ENCODE measurements at places on chromosomes 11 and 22.

GRCh38 chr11:64112771-64113461 is 53.0 kb downstream of the MACROD1 start:
- no peak for DNase-seq

GRCh38 chr11:66880496-66881450 is 23.9 kb downstream of the LRFN4 start:
- DNase-seq: no peak

DNA sequence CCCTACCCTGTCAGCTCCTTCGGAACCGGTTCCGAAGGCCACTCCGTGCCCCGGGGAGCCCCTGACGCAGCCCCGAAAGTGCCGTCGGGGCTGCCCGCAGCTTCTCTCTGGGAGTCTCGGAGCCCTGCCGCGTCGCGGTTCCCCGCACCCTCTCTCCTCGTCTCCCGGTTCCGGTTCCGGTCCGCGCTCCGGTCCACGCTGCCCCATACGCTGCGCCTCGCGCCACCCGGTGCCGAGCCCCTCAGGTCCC is 618 bp downstream of the MTA2 start:
- DNase-seq: peak; percentile 32

- DNase-seq: no peak
These were observed 9.4 kb upstream of the NAV2 start for GRCh38 chr11:19703211-19703610.

- DNase-seq: no peak
These were observed 100.5 kb downstream of the WT1 start for GRCh38 chr11:32334822-32335221.

DNA sequence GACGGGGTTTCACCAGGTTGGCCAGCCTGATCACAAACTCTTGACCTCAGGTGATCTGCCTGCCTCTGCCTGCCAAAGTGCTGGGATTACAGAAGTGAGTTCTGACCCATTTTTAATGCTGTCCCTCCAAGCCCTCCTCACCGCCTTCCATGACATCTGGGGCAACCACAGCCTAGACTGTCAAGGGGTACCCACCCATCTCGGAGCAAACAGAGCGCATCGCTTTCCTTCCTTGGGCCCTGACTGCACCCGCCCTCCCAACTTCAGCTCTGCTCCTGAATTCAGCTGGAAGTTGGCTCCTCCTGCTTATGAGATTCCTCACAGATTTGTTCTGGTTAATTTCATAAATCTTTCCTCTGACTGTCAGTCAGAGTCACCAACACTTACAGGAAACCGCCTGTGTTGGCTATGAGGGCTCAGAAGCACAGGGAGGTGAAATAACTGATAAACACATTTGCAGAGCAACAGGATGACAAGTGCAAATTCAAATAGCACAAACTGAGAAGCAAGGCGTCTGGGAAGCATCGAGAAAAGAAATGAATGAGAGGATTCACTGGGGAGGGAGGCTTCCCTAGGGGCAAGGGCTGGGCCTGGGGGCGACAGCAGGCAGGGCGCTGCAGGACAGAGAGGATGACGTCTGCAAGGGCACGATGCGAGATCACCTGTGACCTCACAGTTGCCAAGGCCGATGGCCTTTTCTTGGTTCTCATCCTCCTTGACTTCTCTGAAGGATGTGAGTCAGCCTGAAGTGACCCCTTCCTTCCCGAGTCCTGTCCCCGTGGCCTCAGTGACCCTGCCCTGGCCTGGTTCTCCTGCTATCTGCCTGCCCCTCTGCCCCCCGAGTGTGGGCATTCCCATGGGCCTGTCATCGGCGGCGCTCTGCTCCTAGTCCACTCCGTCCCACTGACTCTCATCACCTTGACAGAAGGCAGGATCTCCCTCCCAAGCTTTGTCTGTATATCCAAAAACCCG is 6.1 kb downstream of the IFT27 start:
- no peak for DNase-seq

DNA sequence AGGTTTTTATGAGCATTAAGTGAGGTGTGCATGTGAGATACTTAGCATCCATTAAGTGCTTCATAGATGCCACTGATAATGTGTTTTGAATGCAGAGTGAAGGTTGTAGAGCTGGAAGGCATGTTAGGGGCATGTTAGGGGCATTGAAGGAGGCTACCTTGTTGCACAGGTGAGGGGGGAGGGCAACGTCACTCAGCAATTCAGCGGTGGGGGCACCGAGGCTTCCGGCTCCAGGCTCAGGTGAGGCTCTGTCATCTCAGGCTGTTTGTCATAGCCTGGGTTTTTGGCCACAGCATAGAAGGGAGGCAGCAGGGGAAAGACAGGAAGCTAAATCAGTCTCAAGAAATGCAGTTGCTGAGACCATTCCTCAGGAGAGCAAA is 299.0 kb downstream of the NTM start:
- DNase-seq: no peak

- no peak for DNase-seq
These were observed 2.7 kb downstream of the CDC42BPG start for GRCh38 chr11:64841592-64842365.

DNA sequence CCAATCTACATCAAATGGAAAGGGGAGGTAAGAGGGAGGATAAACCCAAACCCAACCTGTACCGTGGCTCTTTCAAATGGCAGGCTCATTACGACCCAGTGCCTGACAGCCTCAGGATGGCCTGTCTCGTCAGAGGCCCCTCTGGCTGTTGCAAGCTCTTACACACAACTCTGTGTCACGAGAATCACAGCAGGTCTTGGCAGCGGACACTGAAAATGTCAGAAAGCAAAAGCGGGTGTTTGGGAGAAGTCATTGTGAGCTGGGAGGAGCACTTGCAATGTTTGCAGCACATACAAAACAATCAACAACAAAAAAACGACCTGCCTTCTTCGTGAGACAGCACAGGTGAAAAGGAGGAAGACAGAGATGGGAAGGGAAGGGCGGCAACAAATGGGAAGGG is 248.1 kb downstream of the OPCML start:
- DNase-seq: no peak

DNA sequence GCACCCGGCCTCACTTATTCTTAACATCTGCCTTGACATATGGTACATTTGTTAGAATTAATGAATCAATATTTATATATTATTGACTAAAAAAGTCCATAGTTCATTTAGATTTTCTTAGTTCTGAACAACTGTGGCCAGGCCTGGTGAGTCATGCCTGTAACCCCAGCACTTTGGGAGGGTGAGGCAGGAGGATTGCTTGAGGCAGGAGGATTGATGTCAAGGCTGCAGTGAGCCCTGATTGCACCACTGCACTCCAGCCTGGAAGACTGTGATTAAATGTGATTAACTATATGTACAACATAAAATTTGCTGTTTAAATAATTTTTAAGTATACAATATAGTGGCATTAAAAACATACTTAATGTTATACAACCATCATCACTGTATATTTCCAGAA is 5.6 kb downstream of the UVRAG start:
- DNase-seq: no peak

GRCh38 chr11:17613983-17614382 is 66.9 kb downstream of the OTOG start:
- DNase-seq: no peak

- no peak for DNase-seq
These were observed 27.6 kb downstream of the USH1C start for GRCh38 chr11:17516551-17517150.

GRCh38 chr22:36086170-36086490 is 57.5 kb upstream of the RBFOX2 start:
- no peak for DNase-seq

GRCh38 chr11:66315498-66315885 is 1.4 kb downstream of the CD248 start:
- DNase-seq: no peak

DNA sequence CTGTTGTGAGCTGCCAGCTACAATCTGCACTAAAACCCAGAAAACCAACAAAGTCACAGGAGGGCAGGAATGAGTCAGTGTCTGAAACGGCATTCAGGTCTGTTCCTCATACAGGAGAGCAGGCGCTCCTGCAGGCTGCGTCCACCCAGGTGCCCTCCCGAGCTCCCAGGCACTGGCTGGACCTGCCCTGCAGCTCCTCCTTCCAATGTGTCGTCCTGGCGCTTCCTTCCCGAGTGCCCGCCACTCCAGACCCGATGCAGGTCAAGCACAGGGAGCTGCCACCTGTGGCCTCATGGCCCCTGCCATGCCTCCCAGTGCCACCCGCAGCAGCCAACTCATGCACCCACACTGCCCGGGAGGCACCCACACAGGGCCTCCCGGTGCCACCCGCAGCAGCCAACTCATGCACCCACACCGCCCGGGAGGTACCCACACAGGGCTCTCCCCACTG is 12.0 kb downstream of the BRD1 start:
- no peak for DNase-seq

DNA sequence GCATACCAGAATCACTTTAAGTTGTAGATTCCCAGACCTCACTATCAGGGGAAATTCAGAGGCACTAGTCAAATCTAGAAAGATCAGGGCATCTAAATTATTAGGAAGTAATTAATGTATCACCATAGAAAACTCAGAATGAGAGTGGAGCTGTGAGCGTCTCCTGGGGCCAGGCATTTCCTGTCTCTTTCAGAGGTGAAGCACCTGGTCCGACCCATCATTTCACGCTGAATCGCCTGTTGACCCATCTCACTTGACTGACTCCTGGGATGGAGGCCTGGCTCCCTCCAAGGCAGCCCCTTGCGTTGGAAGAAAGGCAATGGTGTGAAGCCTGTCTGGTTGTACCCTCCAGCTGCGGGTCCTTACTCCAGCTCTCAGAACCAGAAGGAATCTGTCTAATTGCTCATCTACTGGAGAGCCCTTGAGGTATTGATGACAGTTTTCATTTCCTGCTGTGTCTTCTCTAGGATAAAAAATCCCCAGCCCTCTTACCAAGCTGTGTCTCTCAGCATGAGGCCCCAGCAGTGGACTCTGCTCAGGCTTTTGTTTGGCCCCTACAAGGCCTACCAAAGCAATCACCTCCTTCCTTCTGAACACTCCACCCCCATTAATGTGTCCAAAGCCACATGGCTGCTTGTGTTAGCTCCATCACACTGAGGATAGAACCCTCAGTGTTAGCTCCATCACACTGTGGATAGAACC is 93.2 kb upstream of the SYT13 start:
- DNase-seq: no peak

GRCh38 chr11:118215765-118216164 is 9.0 kb downstream of the JAML start:
- no peak for DNase-seq

DNA sequence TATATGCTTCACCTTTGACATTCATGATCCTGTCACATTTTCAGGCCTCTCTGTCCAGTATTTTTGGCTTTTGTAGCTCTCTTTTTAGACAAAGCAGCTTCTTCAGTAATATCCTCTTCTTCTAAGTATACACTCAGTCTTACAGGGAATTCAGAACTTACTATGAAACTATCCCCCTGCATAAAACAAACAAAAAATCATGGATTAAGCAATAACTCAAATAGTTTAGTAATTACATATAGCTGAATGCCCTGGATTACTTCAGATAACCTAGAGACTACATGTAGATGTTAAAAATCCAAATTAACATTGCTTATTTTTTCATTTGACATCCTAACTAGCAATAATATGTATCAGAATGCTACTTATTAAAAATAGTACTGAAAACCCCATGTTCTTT is 5.2 kb downstream of the TAF1D start:
- no peak for DNase-seq

- DNase-seq: peak; percentile 84
These were observed 115.4 kb downstream of the KIAA1671 start for GRCh38 chr22:25067851-25068421.

DNA sequence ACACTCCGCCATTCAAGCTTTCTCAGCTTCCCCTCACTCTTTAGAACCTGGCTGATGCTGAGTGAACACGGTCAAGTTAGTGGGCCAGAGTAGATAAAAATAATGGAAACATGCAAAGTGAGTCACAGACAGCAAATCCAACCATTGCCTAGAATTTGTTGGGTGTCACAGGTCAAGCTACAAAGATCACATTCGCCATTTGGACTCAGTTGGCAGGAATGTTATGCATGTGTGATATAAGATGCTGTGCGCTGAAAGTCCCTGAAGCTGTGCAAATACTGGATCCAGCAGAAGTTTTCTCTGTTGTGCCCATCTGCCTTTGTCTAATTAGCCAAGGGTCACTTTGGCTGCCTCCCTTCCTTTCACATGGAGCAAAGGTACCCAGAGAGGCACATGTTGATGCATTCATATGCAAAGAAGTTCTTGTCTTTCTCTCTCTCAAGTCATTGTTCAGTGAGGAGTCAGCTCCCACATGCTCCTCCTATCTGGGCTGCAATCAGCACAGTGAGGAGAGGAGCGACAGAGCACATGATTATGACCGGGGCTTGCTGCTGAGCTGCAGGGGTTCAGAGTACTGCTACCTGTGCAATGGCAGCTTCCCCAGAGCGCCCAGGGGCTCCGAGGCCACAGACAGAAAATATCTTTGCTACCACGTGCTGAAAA is 39.7 kb downstream of the FLI1 start:
- no peak for DNase-seq

- no peak for DNase-seq
These were observed 1288.6 kb upstream of the CNTN5 start for GRCh38 chr11:97732011-97732632.

GRCh38 chr11:27319072-27319471 is 43.9 kb downstream of the CCDC34 start:
- DNase-seq: no peak

- DNase-seq: no peak
These were observed 15.5 kb upstream of the ST3GAL4 start for GRCh38 chr11:126339863-126340434.

GRCh38 chr11:1234771-1235305 is 12.0 kb downstream of the MUC5B start:
- no peak for DNase-seq

DNA sequence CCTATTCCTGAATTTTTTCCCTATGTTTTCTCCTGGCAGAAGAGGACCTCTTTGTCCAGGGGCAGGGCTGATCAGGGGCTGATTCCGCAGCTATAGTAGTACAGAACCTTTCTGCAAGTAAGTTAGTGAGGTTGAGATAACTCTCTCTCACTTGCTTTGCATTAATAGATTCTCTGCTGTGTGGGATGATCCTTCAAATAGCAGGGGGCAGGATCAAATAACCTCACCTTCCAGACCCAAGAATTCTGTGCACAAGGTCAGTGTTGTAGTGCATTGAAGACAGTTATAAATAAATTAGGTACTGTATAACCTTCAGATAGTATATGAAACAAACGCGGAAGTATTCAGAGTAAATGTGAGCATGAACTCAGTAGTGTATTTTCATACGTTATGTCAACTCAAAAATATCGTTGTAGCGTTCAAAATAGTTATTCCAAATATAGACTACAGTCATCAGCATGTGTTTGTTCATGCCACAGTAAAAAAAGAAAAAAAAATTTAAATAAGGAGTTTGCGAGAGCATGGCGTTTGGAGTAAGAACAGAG is 278 bp downstream of the MMP26 start:
- no peak for DNase-seq

GRCh38 chr11:35112056-35112845 is 26.7 kb upstream of the CD44 start:
- no peak for DNase-seq

GRCh38 chr11:87236368-87236767 is 198.6 kb downstream of the TMEM135 start:
- DNase-seq: no peak
